OCI-LY7 (cell line): ENCODE measurements at places on chromosomes 16 and 17. TPM values are rescaled to one million over a fixed set of nuclear protein-coding genes. Genes with fewer than 3 reads are reported as not detected.
A peak's percentile ranks its signal among the peaks of the same experiment; 100 is the strongest.

NDUFAB1 gene
- 107 and 149 TPM in 2 replicates for total RNA-seq

C16orf86 gene
- total RNA-seq: 6.8 and 7.8 TPM in 2 replicates

DPEP3 gene
- total RNA-seq: not detected in 2 replicates

ELOB gene
- total RNA-seq: 204 and 209 TPM in 2 replicates

GRCh38 chr17:46773221-46773605, 45.3 kb downstream of the WNT3 start:
- peak; percentile 34 for DNase-seq

DNA sequence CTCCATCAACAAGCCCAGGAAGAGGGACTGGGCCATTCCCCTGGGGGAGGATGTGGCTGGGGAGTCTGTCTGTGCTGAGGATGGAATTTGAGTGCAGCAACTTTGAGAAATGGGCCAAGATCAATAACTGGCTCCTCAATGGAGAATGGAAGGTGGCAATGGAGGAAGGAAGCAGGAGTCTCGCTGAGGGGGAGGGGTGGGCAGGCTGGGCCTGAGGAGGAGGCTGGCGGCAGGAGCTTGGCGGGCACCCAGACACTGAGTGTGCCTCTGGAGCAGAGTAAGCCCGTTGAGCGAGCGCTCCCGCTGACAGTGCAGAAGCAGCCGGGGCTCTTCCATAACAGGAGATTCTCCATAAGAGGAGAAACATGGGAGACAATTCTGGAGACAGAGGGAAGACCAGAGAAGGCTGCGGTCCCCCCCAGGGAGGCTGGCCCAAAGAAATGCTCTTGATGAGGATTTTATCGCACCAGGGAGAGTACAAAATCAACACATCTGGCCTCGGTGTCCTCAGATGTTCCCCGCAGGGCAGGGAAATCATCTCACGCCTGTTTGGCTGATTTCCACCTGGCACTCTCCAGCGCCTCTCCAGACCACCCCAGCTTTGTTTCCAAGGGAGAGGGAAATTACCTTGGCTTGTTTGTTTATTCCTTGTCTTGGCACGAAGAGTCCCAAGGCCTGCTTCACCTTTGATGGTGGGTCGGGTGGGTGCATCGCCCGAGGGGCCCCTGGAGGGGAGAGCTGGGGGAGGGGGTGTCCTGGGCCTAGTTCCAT, 2.8 kb upstream of the MMP15 start:
- no peak for DNase-seq
